OCI-LY7 (cell line): ENCODE measurements at places on chromosomes 16 and 17. TPM values are rescaled to one million over a fixed set of nuclear protein-coding genes. Genes with fewer than 3 reads are reported as not detected.

The UNC13D gene
- 12.2 and 17.8 TPM in 2 replicates for total RNA-seq

The TBX2 gene
- total RNA-seq = not detected in 2 replicates

The UMOD gene
- not detected in 2 replicates for total RNA-seq

The CNGB1 gene
- total RNA-seq = not detected in 2 replicates

The TNFRSF13B gene
- total RNA-seq = 5.7 and 7.5 TPM in 2 replicates

The TBC1D3K gene
- not detected in 2 replicates for total RNA-seq

The TEX14 gene
- total RNA-seq = 1.3 and 2.3 TPM in 2 replicates

The CD300A gene
- total RNA-seq = 1.8 and 3.5 TPM in 2 replicates

The ZNF689 gene
- 15.5 and 16.7 TPM in 2 replicates for total RNA-seq

The SPIRE2 gene
- total RNA-seq = 43.8 and 48.5 TPM in 2 replicates

The KRTAP2-3 gene
- not detected in 2 replicates for total RNA-seq

The TNFRSF17 gene
- total RNA-seq = 33.6 and 38.8 TPM in 2 replicates

The LSM12 gene
- total RNA-seq = 67.9 and 68.0 TPM in 2 replicates

The LYRM1 gene
- 23.3 and 24.0 TPM in 2 replicates for total RNA-seq

The GAS2L2 gene
- 0.21 TPM in 1 of 2 replicates, not detected in the other for total RNA-seq

The CACNA1G gene
- total RNA-seq = not detected in 2 replicates

The FBXW10B gene
- not detected in 2 replicates for total RNA-seq

The PHKG2 gene
- total RNA-seq = 41.9 and 46.5 TPM in 2 replicates

The PYCARD gene
- total RNA-seq = 10.3 and 14.8 TPM in 2 replicates

The PPP1R27 gene
- total RNA-seq = not detected in 2 replicates

The CACNG3 gene
- not detected in 2 replicates for total RNA-seq

The SBK1 gene
- 0.63 TPM in 2 replicates for total RNA-seq

The TSPOAP1 gene
- 50.6 and 54.4 TPM in 2 replicates for total RNA-seq

The TEDC2 gene
- 48.0 and 56.0 TPM in 2 replicates for total RNA-seq

The ACOX1 gene
- 30.2 and 34.6 TPM in 2 replicates for total RNA-seq
